GM23248 (cell line): ENCODE measurements at places on chromosomes 12 and 14.

GRCh38 chr14:76918256-76918781 is 92.1 kb downstream of the LRRC74A start:
- H3K27me3 ChIP-seq: no peaks in the 10 kb centered on the region
- peaks cover 40% of the 10 kb centered on the region for H3K4me1 ChIP-seq
- peak; percentile 93 for DNase-seq
- H3K4me3 ChIP-seq: peak overlapping the region; percentile 36
- no peaks in the 10 kb centered on the region for H3K36me3 ChIP-seq
- peak overlapping the region; percentile 98 for H3K27ac ChIP-seq

- H3K27ac ChIP-seq: no peak overlapping the region
- no peak overlapping the region for H3K4me3 ChIP-seq
- no peaks in the 10 kb centered on the region for H3K27me3 ChIP-seq
Observed at GRCh38 chr12:126353604-126354003, 1288.4 kb downstream of the AACS start.

DNA sequence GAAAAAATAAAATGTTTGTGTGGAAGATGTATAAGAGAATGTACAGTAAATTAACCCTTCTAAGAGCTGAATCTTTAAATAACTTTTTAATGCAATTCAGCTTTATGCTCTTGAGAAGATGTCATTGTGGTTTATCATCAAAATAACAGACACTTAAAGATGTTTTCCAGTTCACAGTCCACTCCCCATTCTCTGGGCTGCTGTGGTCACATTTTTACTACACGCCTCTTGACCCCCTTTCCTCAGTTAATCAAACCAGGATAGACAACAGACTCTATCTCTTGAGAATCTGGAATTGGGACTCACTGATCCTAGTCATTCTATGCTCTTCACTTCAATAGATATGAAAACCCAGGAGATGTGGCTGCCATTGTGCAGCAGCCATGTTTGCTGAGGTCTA is 24.7 kb upstream of the OR6J1 start:
- DNase-seq: no peak
- H3K27ac ChIP-seq: 0 out of 2 replicates have a peak overlapping the region, but pooled peaks have one; percentile 2
- peaks cover 22% of the 10 kb centered on the region for H3K4me1 ChIP-seq
- no peaks in the 10 kb centered on the region for H3K27me3 ChIP-seq
- no peaks in the 10 kb centered on the region for H3K36me3 ChIP-seq
- no peak overlapping the region for H3K4me3 ChIP-seq

DNA sequence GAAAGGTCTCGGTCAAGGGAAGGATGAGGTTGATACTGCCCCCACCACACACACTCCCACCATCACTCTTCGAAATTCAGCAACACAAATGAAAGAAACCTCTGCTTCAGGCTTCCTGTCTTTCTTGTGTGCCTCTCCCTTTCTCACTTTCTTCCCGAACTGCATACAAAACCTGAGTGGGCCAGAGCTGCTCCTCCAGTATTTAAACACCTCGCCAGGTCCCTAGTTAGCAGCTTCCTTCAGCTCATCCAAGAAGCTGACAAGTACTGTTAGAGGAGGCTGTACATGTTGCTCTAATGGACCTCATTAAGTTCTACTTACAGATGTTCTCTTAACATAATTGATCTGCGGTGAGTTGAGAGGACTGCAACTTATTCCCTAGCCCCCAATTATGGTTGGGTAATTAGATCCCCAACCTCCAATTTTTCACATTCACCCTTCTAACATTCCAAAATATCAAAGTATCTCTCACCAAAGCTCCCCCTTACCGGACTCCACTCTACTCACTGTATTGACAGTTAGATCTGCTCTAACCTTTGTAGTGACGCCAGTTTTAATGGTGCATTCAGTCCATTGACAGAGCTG is 4.1 kb upstream of the LMO3 start:
- DNase-seq: no peak
- H3K27me3 ChIP-seq: no peaks in the 10 kb centered on the region

DNA sequence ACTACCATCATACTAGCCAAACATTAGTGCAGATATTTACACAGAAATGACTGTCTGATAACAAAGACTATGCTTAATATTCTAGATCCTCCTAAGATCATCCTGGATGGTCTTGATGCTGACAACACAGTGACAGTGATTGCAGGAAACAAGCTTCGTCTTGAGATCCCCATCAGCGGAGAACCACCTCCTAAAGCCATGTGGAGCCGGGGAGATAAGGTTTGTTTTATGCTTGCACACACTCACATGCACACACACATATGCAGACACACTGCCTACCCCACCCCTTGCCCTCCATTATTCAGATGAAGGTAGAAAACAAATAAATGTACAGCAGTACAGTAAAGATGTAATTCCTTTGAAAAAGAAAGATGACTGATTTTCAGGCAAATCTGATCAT is 44.4 kb upstream of the CHPT1 start:
- no peaks in the 10 kb centered on the region for H3K27me3 ChIP-seq
- no peak overlapping the region for H3K27ac ChIP-seq
- H3K4me3 ChIP-seq: no peak overlapping the region
- H3K36me3 ChIP-seq: no peaks in the 10 kb centered on the region
- H3K4me1 ChIP-seq: no peaks in the 10 kb centered on the region

- H3K27ac ChIP-seq: no peak overlapping the region
- H3K4me3 ChIP-seq: no peak overlapping the region
- H3K36me3 ChIP-seq: no peaks in the 10 kb centered on the region
- peaks cover 5% of the 10 kb centered on the region for H3K4me1 ChIP-seq
Observed at GRCh38 chr14:99650189-99650588, 5.3 kb downstream of the HHIPL1 start.

GRCh38 chr14:55031190-55031589 is 4.2 kb downstream of the SOCS4 start:
- peaks cover 29% of the 10 kb centered on the region for H3K4me1 ChIP-seq
- peaks cover 8% of the 10 kb centered on the region; the same call in 1 of the 2 replicates for H3K36me3 ChIP-seq
- no peak overlapping the region for H3K4me3 ChIP-seq
- DNase-seq: no peak

DNA sequence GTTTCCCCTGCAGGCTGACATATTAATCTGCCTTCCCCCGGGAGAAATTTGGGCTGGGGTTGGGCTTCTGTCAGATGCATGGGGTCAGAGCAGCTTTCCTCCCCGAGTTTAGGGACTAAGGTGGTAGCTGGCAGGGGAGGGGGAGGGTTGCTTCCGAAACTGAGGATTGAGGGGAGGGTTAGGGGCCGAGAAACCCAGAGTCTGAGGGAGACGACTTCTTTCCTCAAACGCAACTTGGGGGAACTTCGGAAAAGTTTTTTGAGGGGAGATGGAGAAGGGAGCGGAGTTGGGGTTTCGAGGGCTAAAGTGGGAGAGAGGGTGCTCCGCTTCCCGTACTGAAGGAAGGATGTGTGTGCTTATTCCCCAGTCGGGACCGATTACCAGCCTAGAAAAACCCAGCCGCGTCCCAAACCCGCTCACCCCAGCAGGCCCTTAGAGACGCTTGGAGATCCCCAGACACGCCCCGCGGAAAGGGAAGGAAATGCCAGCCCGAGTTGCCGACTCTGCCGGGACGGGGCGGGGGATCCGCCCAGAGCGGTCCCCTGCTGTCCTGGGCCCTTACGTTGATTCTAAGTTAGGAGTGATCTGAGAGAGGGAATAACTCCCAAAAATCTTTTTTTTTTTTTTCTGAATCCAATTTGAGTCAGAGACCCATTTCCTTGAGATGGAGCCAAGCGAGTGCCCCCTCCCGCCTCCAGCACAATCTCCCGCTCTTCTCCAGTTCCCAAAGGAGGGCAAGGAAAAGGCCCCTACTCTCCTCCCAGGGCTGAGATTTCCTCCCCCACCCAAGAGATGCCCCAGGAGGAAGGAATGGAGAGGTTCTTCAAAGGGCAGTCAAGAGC is 61.9 kb downstream of the SMUG1 start:
- H3K4me3 ChIP-seq: peak overlapping the region; percentile 98
- H3K27me3 ChIP-seq: no peaks in the 10 kb centered on the region
- H3K4me1 ChIP-seq: peaks cover 13% of the 10 kb centered on the region; the same call in 1 of the 2 replicates
- DNase-seq: peak; percentile 83
- no peak overlapping the region for H3K27ac ChIP-seq

GRCh38 chr12:104712477-104712876 is 245.6 kb downstream of the SLC41A2 start:
- no peak overlapping the region for H3K4me3 ChIP-seq
- H3K4me1 ChIP-seq: peaks cover 28% of the 10 kb centered on the region
- no peak for DNase-seq
- H3K27ac ChIP-seq: no peak overlapping the region
- no peaks in the 10 kb centered on the region for H3K36me3 ChIP-seq

- H3K36me3 ChIP-seq: peaks cover 58% of the 10 kb centered on the region
- H3K27me3 ChIP-seq: no peaks in the 10 kb centered on the region
- no peaks in the 10 kb centered on the region for H3K4me1 ChIP-seq
- H3K4me3 ChIP-seq: no peak overlapping the region
- DNase-seq: no peak
Observed at GRCh38 chr12:78004249-78005093, 173.8 kb downstream of the NAV3 start.

GRCh38 chr12:19575337-19576243 is 136.3 kb downstream of the AEBP2 start:
- H3K4me3 ChIP-seq: no peak overlapping the region
- H3K36me3 ChIP-seq: 0 out of 2 replicates have a peak, but pooled peaks cover 3% of the 10 kb centered on the region
- H3K27ac ChIP-seq: no peak overlapping the region

GRCh38 chr14:42480255-42480654 is 873.6 kb downstream of the LRFN5 start:
- no peaks in the 10 kb centered on the region for H3K4me1 ChIP-seq
- no peak overlapping the region for H3K4me3 ChIP-seq
- no peak overlapping the region for H3K27ac ChIP-seq
- H3K27me3 ChIP-seq: no peaks in the 10 kb centered on the region
- no peak for DNase-seq
- no peaks in the 10 kb centered on the region for H3K36me3 ChIP-seq

- no peaks in the 10 kb centered on the region for H3K36me3 ChIP-seq
- no peak for DNase-seq
- no peak overlapping the region for H3K4me3 ChIP-seq
- H3K27me3 ChIP-seq: no peaks in the 10 kb centered on the region
- H3K4me1 ChIP-seq: peaks cover 5% of the 10 kb centered on the region
Observed at GRCh38 chr14:34660796-34661195, 30.8 kb upstream of the SNX6 start.

DNA sequence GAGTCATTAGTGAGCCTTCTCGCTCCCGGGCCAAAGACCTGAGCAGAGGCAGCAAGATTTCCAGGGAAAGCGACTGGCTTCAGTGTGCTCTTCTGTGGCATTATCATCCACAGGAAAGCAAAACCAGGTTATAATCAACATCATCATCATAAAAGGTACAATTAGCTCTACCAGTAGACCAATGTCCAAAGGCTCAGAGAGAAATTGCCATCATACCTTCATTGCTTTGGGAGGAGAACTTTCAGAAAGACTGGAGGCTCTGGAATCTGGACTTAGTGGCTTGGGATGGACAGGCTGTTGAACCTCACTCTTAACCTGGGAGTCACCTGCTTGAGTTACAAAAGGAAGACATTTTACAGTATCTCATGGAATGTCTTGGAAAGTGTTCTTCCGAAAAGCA is 25.1 kb upstream of the CERS5 start:
- no peak overlapping the region for H3K4me3 ChIP-seq
- no peak for DNase-seq
- peaks cover 75% of the 10 kb centered on the region for H3K36me3 ChIP-seq
- H3K4me1 ChIP-seq: peaks cover 61% of the 10 kb centered on the region

DNA sequence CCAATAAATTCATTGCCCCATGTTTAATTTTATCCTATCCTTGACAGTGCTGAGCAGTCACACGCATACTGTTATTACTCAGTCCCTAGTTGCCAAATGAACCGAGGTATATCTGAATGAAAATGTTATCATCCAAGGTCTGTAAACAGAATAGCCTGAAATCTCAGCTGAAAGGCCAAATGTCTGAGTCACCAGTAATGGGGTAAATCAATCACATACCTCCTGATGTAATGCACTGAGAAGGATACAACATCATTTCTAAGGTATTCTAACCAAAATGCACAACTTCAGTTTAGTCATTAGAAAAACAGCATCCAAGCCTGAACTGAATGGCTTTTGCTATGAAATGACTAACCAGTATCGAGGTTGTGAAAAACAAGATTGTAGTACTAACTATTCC is 228.6 kb downstream of the DPF3 start:
- peaks cover 34% of the 10 kb centered on the region for H3K4me1 ChIP-seq
- H3K27ac ChIP-seq: peak overlapping the region; percentile 84
- H3K36me3 ChIP-seq: peaks cover 2% of the 10 kb centered on the region; the same call in 1 of the 2 replicates
- peak; percentile 96 for DNase-seq
- H3K4me3 ChIP-seq: peak overlapping the region; percentile 53

GRCh38 chr12:46970636-46971035 is 108.8 kb upstream of the PCED1B start:
- H3K36me3 ChIP-seq: no peaks in the 10 kb centered on the region
- peak; percentile 26 for DNase-seq
- H3K4me3 ChIP-seq: no peak overlapping the region
- no peaks in the 10 kb centered on the region for H3K27me3 ChIP-seq
- H3K27ac ChIP-seq: no peak overlapping the region
- H3K4me1 ChIP-seq: peaks cover 9% of the 10 kb centered on the region

DNA sequence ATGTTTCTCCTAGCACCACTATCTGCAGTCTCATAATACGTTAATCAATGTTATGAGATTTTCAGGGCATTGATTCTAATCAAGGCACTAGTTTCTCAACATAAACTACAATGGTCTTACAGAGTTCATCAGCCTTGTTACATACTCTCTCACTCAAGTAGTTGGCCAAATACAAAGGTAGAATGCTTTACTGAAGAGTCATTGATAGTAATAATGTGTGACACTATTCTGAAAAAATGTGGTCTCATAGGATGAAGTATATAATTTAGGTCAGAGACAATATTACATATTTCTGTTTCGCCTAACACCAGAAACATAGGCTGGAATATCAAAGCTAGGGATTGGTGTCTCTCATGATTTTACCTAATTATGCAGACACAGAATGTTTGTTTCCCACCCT is 35.2 kb upstream of the MDGA2 start:
- H3K4me1 ChIP-seq: no peaks in the 10 kb centered on the region
- DNase-seq: no peak
- H3K36me3 ChIP-seq: no peaks in the 10 kb centered on the region
- no peak overlapping the region for H3K27ac ChIP-seq
- H3K27me3 ChIP-seq: no peaks in the 10 kb centered on the region
- H3K4me3 ChIP-seq: no peak overlapping the region

GRCh38 chr12:92581604-92582003 is 121.2 kb upstream of the PLEKHG7 start:
- no peaks in the 10 kb centered on the region for H3K27me3 ChIP-seq
- no peak for DNase-seq
- H3K27ac ChIP-seq: no peak overlapping the region
- H3K4me3 ChIP-seq: no peak overlapping the region
- no peaks in the 10 kb centered on the region for H3K36me3 ChIP-seq

- H3K36me3 ChIP-seq: no peaks in the 10 kb centered on the region
- H3K4me1 ChIP-seq: peaks cover 31% of the 10 kb centered on the region
- peak; percentile 77 for DNase-seq
- no peaks in the 10 kb centered on the region for H3K27me3 ChIP-seq
- H3K4me3 ChIP-seq: no peak overlapping the region
Observed at GRCh38 chr12:124024263-124024678, 51.3 kb downstream of the ZNF664 start.

DNA sequence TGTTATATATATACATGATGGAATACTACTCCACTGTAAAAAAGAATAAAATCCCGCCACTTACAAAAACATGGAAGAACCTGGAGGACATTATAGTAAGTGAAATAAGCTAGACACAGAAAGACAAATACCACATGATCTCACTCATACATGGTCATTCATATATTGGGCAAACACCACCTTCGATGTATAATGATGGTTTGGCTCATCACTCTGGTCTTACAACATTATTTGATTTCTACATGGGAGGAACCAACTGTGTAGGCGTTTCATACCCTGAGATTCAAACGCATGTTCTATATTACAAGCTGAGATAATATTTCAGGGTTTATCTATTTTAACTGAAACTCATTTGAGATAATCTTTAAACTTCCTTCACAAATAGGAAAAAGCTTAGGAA is 48.3 kb downstream of the ABCD2 start:
- DNase-seq: no peak
- H3K27ac ChIP-seq: no peak overlapping the region
- H3K27me3 ChIP-seq: no peaks in the 10 kb centered on the region
